ENCODE measurements at places on chromosomes 5 and 9.

GRCh38 chr5:167451076-167451475 is 840.4 kb upstream of the WWC1 start:
- no peak for DNase-seq

GRCh38 chr5:150156540-150156939 is 895 bp upstream of the PDGFRB start:
- no peak for DNase-seq

GRCh38 chr9:121239851-121240250 is 28.1 kb upstream of the GSN start:
- no peak for DNase-seq

DNA sequence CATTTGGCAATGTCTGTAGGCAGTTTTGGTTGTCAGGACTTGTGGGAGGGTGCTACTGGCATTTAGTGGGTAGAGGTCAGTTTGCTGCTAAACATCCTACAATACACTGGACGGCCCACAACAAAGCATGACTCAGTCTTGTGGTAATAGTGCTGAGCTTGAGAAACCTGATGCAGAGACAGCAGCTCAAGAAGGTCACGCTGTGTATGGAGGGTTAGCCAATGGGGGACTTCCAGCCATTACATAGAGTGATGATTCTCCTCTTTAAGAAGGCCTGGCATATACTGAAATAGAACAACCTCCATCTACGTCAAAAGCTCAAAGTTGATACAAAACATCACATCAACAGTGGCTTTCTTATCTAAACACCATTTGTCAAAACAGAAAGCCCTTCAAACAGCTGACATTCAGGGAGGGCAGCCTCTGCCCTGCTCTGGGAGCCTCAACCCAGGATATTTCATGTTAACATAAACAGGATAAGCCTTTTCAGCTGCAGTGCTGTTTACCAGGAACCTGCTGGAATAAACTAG is 143.0 kb downstream of the GPBP1 start:
- DNase-seq, result peak; percentile 83

GRCh38 chr5:96655506-96655905 is 6.7 kb upstream of the CAST start:
- DNase-seq, result peak; percentile 70

Measured in ELR (cell line).